Upper lobe of left lung (tissue), 6 donors: ENCODE measurements at places on chromosomes 3 and 15. TPM values are rescaled to one million over a fixed set of nuclear protein-coding genes. Genes with fewer than 3 reads are reported as not detected.

The UBAP1L gene
- total RNA-seq = 3.5 TPM

The IL16 gene
- 23.1 TPM for total RNA-seq

GRCh38 chr3:59783468-59783988, 733.7 kb upstream of the CFAP20DC start:
- H3K4me1 ChIP-seq = no peaks in the 10 kb centered on the region
- H3K36me3 ChIP-seq = no peaks in the 10 kb centered on the region
- H3K4me3 ChIP-seq = no peak overlapping the region
- no peaks in the 10 kb centered on the region for H3K27me3 ChIP-seq
- no peak for DNase-seq

- H3K27ac ChIP-seq = no peak overlapping the region
- H3K27me3 ChIP-seq = no peaks in the 10 kb centered on the region
- no peak overlapping the region for H3K4me3 ChIP-seq
These were observed 143.1 kb upstream of the TBL1XR1 start for GRCh38 chr3:177340243-177340830.

DNA sequence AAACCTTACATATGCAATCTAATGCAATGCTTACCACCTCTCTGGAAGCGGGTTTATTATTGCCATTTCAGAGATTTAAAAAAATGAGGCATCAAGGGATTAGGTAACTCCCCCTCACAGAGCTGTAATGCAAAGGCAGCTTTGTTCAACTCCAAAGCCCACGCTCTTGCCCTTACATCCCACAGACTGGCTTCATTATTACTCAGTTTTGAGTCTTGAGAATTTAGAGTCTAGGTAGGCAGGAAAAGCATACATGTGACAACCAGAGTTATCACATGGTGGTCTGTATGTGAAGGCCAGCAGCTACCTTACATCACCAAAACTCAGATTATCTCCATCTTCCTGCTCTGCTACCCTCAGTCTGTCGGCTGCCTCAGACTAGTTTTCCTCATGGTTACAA, 326.9 kb downstream of the UACA start:
- no peak overlapping the region for H3K4me3 ChIP-seq
- H3K27ac ChIP-seq = no peak overlapping the region
- H3K4me1 ChIP-seq = peaks cover 11% of the 10 kb centered on the region
- no peaks in the 10 kb centered on the region for H3K27me3 ChIP-seq

- peak; percentile 73 for DNase-seq
- peak overlapping the region; percentile 94 for H3K27ac ChIP-seq
- peak overlapping the region; percentile 82 for H3K4me3 ChIP-seq
- H3K27me3 ChIP-seq = no peaks in the 10 kb centered on the region
- peaks cover 3% of the 10 kb centered on the region for H3K36me3 ChIP-seq
These were observed 575 bp downstream of the TRPM7 start for GRCh38 chr15:50685976-50686468.

DNA sequence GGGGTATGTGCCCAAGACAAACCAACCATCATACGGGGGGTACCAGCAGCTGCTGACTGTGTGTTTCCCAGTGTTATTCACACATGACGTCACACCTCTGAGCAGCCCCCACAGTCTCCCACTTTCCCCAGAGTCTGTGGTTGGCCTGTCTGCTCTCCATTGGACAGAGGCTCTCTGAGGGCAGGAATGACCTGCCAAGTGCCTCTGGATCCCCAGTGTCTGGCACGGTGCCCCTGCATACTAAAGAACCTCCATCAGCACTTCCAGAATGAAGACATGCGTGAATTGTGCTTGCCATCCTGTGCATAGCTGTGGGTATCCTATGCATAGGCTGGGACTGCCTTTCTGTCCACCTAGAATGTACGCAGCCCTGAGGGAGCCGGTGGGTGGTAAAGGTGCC, 3.5 kb upstream of the CCDC9B start:
- no peaks in the 10 kb centered on the region for H3K27me3 ChIP-seq
- DNase-seq = no peak
- no peak overlapping the region for H3K4me3 ChIP-seq
- H3K27ac ChIP-seq = no peak overlapping the region
- H3K36me3 ChIP-seq = no peaks in the 10 kb centered on the region

DNA sequence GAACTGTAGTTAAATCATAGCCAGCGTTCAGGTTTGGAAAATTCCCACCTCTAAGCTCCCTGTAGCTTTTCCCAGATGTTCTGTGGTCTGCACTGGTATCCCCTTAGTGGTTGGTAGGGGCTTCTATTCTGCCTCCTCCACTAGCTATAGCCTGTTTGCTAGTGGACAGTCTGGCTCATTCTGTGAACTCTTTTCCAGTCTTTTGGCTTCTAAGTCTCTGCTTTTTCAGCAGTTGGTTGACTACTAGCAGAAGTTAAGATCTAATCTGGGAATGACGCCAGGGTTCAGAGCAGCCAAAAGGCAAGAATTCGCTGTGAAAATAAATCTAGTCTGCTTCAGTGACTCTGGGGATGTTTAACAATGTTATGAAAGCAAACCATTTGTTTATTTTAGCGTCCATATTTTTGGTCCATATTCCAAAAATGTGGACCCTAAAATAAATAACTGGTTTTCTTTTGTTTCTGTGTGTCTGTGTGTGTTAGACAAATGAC, 73.7 kb upstream of the WDR72 start:
- H3K4me1 ChIP-seq = no peaks in the 10 kb centered on the region
- no peak overlapping the region for H3K4me3 ChIP-seq
- H3K27ac ChIP-seq = no peak overlapping the region
- DNase-seq = no peak
- H3K36me3 ChIP-seq = no peaks in the 10 kb centered on the region

- H3K27ac ChIP-seq = no peak overlapping the region
- DNase-seq = no peak
- H3K4me3 ChIP-seq = no peak overlapping the region
- no peaks in the 10 kb centered on the region for H3K36me3 ChIP-seq
- no peaks in the 10 kb centered on the region for H3K27me3 ChIP-seq
These were observed 90.5 kb upstream of the PLCL2 start for GRCh38 chr3:16794257-16794656.

GRCh38 chr15:81869161-81869954, 176.5 kb downstream of the MEX3B start:
- DNase-seq = no peak
- no peaks in the 10 kb centered on the region for H3K36me3 ChIP-seq
- H3K4me1 ChIP-seq = no peaks in the 10 kb centered on the region
- no peak overlapping the region for H3K4me3 ChIP-seq
- H3K27ac ChIP-seq = no peak overlapping the region

DNA sequence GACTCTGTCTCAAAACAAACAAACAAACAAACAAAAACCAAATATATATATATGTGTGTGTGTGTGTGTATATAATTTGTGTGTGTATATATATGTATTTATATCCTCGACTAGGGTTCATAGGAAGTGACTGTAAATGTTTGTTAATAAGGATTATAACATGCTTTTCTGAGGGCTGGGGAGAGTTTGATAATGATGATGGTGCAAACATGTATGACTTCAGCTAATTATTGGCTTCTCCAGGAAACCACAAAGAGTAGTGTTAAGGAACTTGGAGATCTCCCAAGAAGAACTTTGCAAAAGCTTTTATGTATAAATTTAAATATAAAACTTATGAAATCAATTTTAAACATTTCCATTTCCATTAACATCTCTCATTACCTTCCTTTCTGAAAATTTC, 3.9 kb upstream of the OPA1 start:
- no peaks in the 10 kb centered on the region for H3K36me3 ChIP-seq
- H3K27ac ChIP-seq = no peak overlapping the region
- no peaks in the 10 kb centered on the region for H3K27me3 ChIP-seq
- no peak for DNase-seq

DNA sequence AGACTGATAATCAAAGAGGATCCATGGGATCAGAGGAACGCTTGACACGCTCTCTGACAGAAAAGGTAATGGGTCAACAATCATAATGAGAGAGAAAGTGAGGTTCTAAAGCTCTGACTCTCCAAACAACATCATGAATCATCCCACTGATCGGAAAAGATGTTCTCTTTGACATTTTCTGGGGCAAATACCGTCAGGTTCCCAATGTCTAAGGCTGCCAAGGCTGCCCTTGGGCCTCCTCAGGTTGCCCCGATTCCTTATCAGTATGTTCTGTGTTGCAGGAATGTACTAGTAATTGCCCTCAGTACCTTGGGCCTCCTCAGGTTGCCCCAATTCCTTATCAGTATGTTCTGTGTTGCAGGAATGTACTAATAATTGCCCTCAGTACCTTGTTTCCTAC, 60.9 kb downstream of the NPTN start:
- peaks cover 8% of the 10 kb centered on the region for H3K36me3 ChIP-seq
- no peak overlapping the region for H3K4me3 ChIP-seq
- H3K4me1 ChIP-seq = peaks cover 25% of the 10 kb centered on the region
- H3K27me3 ChIP-seq = no peaks in the 10 kb centered on the region
- H3K27ac ChIP-seq = peak overlapping the region; percentile 44
- no peak for DNase-seq

- no peaks in the 10 kb centered on the region for H3K27me3 ChIP-seq
- H3K36me3 ChIP-seq = no peaks in the 10 kb centered on the region
- no peak overlapping the region for H3K4me3 ChIP-seq
- peak overlapping the region; percentile 65 for H3K27ac ChIP-seq
- peaks cover 11% of the 10 kb centered on the region for H3K4me1 ChIP-seq
These were observed 5.8 kb upstream of the PLA2G4D start for GRCh38 chr15:42100021-42100800.

GRCh38 chr3:181569356-181569940, 142.3 kb upstream of the SOX2 start:
- no peaks in the 10 kb centered on the region for H3K27me3 ChIP-seq
- H3K27ac ChIP-seq = no peak overlapping the region
- no peaks in the 10 kb centered on the region for H3K4me1 ChIP-seq
- no peak overlapping the region for H3K4me3 ChIP-seq
- no peaks in the 10 kb centered on the region for H3K36me3 ChIP-seq
